NCI-H1048 (cell line): ENCODE measurements at places on chromosomes 12 and 14.

DNA sequence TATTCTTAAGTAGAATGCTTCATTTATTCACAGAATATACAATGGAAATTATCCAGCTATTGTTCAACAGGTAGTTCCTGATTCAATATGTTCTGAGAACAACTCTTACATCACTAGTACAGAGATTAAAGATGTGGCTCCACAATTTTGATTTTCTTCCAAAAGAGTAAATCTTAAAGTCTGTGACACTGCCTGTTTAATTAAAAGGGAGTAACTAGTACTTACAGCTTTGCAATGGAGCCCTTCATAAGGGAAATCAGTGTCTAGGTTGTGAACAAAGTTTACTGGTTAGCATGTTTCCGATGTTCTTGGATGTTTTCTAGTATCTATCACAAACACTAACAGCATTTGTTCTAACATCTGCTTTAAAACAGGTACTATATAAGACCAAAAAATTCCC is 30.8 kb downstream of the MIA2 start:
- no peak for DNase-seq

- no peak for DNase-seq
Measured at GRCh38 chr14:96852823-96853422, 55.7 kb downstream of the VRK1 start.

- no peak for DNase-seq
Measured at GRCh38 chr14:74638066-74638465, 26.0 kb upstream of the LTBP2 start.

- DNase-seq, result no peak
Measured at GRCh38 chr12:1544996-1545700, 49.2 kb downstream of the FBXL14 start.

GRCh38 chr12:91563011-91563765 is 380.6 kb upstream of the DCN start:
- no peak for DNase-seq

DNA sequence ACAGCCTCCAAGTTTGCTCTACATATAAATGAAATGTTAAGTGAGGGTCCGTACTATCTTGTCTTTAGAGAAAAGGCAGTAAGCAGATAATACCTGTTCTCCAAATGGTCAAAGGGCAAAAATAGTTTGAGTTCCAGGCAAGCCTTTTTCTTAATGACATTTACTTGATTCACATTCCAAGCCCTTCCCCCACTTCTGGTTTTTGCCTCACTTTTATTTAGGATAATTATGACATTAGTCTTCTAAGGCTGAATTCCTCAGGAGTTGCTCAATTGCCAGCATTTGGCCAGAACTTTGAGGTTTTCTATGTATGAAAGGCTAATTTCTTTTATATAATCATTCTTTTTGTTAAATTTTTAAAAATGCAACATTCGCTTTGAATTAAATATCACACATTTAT is 62.5 kb upstream of the DUSP6 start:
- no peak for DNase-seq

DNA sequence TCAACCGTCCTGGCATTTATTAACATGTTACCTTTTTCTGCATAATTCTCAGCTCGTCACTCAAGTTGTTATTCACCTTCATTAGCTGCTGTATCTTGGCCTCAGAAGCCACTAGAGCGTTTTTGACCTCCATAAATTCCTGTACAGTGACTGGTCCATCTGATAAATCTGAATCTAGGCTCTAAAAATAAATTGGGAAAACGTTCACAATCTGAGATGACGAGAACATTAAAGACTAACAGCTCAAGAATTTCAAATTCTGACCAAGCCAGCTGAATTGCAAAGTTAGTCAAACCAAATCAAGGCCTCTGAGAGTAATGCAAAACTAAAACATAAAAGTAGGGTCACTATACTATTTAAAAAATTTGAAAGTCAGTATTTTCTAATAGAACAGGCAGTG is 45.0 kb downstream of the GIT2 start:
- DNase-seq, result no peak

DNA sequence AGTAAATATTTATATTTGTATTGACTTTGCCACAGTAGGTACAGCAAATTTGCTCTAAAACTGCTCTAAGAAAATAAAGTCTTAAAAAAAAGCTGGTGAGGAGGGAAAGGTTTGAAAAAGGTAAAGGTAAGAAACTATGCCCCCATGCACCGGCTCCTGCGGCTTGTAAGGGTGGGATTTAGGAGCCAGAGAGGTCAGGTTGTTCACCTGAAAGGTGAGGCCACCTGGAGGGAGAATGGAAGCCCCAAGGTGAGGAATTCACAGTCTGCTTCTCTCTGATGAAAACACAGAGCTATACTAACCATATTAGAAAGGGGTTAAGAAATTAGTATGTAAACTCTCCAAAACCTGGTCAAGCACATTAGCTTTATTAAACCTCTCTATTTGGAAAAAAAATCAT is 31.8 kb downstream of the CPM start:
- DNase-seq, result no peak

GRCh38 chr12:100503228-100503628 is 29.6 kb downstream of the NR1H4 start:
- no peak for DNase-seq

DNA sequence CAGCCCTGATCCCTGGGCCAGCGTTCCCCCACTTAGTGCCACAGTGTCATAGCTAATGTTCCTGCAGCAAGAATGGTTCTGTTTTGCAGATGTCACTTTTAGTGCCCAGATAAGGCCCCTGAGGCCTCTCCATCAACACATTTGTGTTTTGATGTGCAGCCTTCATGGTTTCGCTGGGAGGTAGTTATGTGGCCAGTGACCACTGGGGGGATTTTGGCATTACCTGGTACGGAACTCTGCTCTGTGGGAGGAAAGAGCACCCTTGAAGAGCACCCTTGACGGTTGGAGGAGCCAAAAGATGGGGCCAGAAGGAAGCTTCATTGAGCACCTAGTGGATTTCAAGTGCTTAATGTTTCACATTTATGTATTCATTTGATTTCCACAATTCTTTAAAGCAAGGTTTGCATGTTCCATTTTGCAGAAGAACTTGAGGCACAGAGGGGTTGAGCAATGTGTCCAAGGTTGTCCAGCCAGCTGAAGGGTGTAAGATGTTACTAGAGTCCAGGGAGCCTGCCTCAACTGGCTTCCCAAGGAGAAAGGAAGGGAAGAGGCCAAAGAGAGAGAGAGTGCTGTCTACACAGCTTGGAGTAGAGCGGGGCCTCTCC is 13.0 kb downstream of the SERPINA11 start:
- no peak for DNase-seq

- DNase-seq, result no peak
Measured at GRCh38 chr14:64946310-64947045, 3.9 kb upstream of the GPX2 start.

GRCh38 chr12:30753751-30754382 is 884 bp downstream of the CAPRIN2 start:
- DNase-seq, result no peak

GRCh38 chr14:77589099-77589498 is 27.3 kb downstream of the SPTLC2 start:
- DNase-seq, result no peak

GRCh38 chr12:117466677-117467362 is 105.4 kb upstream of the NOS1 start:
- no peak for DNase-seq

DNA sequence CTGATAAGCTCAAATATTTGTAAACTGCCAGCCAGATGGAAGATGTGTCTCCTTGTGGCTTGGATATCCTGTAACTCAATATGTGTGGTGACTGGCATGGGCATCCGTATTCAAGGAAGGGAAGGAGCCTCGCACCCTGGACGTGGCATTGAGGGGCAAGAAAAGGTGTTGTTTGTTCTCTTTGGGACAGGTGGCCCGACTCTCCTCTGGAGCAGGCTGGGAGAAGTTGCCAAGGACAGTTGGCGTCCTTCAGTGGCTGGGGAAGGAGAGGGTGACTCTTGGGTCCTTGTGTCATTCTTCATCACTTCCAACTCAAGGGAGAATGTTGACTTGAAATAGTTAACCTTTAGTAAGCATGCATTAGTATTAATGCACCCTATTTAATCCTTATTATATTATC is 39.6 kb downstream of the CACNA1C start:
- DNase-seq, result no peak

GRCh38 chr12:7899755-7900154 is 27.0 kb upstream of the SLC2A14 start:
- no peak for DNase-seq

- no peak for DNase-seq
Measured at GRCh38 chr12:90250766-90251165, 542.1 kb upstream of the ATP2B1 start.

DNA sequence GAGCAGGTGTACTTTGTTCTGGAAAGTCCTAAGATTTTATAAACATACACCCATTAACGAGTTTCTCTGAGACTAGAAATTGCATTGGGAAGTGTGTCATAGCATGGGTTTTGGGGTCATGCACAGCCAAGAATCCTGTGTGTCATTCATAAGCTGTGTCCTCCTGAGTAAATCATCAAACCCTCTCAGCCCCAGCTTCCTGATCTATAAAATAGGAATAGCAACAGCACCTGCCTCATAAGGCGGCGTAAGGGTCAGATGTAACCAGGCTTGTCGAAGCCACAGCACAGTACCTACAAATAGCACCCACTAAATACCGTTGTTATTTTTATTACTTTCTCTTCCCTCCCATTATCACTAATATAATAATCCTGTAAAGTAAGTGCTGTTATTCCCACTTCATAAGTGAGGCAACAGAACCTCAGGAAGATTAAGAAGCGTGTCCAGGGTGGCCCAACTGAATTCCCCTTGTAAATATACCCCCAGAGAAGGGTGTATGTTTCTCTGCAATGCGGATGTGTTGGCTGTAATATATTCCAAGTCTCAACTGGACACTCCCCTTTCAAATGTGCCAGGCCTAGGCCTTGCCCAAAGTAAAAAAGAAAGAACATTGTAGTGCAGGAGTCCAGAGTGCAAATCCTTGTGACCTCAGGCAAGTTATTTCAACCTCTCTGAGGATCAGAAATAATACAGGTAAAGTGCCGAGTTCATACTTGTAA is 188.3 kb upstream of the BCL2L14 start:
- DNase-seq, result no peak

- DNase-seq, result no peak
Measured at GRCh38 chr12:118126119-118126757, 9.7 kb upstream of the PEBP1 start.

DNA sequence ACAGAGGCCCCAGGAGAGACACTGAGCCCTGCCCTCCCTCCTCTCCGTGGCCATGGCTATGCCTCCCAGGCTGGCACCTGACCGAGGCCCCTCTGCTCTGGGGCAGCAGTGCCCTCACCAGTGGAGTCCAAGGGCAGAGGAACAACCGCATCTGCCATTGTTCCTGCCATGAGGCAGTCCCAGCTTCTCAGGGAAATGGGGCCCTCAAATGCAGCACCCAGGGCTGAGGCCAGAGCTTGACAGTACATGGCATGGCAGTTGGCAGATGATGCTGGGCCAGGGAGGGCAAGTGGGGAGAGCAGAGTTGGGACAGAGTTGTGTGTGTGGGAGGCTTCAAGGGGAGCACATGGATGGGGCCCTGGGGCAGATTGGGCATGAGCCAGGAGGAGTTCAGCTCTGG is 21.1 kb upstream of the KRT77 start:
- DNase-seq, result no peak

GRCh38 chr12:41474001-41474400 is 285.9 kb downstream of the PDZRN4 start:
- DNase-seq, result no peak

GRCh38 chr12:49767333-49767732 is 26.0 kb downstream of the TMBIM6 start:
- DNase-seq, result no peak

- DNase-seq, result no peak
Measured at GRCh38 chr12:754473-754820, 2.1 kb downstream of the WNK1 start.

DNA sequence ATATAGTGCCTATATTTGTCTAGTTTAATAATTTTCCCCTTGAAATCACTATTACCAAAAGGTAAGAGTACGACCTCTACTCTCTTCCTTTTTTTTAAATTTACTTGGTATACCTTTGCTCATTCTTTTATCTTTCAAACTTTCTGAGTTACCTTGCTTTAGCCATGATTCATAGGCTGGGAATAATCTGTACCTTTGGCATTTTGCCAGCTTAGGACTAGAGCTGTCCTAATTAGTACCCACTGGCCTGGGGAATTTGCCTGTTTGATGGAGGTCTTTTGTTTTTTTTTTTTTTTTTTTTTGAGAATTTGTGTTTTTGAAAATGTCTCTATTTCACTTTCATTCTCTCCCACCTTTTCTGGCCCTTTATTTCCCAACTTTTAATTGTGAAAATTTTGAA is 8.7 kb upstream of the SLC4A8 start:
- no peak for DNase-seq

DNA sequence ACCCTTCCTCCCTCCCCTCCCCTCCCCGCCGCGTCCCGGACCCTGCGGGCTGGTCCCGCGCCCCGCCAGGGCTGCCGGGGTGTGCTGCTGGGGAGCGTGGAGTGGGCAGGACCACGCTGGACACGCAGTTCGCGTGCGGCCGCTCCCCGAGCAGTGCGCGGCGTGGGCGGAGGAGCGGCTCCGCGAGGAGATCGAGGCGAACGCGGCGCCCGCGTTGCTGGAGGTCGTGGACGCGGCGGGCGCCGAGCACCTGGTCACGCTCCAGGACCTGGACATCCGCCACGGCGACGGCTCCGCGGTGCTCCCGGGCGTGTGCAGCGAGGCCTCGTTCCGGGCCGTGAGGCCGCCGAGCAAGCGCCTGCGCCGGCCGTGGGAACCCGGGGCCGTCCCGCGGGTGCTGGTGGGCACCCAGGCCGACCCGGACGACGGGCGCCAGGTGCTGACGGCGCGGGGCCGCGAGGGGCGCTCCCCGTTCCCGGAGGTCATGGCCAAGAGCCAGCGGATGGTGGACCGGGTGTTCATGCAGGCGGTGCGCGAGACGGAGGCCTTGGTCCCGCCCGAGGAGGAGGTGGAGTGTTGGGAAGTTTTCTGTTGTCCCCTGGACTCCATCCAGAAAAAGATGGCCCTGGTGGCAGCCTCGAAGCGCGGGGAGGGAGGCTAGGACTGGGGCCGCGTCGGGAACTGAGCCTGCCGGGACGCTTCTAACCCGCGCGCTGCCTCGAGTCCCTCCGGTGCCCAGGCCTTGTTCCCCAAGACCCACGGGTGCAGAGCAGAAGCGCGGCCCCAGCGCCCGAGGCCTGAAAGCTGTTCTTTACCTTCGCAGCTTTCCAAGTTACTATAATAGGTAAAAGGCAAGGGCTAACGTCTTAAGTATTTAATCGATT is 54.7 kb upstream of the EIF5 start:
- no peak for DNase-seq
